Immature natural killer cell (primary cell): ENCODE measurements at places on chromosomes 7 and 10.

GRCh38 chr10:64586934-64587503 is 1065.8 kb downstream of the REEP3 start:
- H3K4me3 ChIP-seq, result no peak overlapping the region
- H3K27ac ChIP-seq, result no peak overlapping the region
- DNase-seq, result no peak
- H3K27me3 ChIP-seq, result no peaks in the 10 kb centered on the region
- no peaks in the 10 kb centered on the region for H3K4me1 ChIP-seq
- no peaks in the 10 kb centered on the region for H3K36me3 ChIP-seq

- no peak overlapping the region for H3K4me3 ChIP-seq
- H3K27me3 ChIP-seq, result no peaks in the 10 kb centered on the region
- no peak for DNase-seq
- no peaks in the 10 kb centered on the region for H3K4me1 ChIP-seq
- H3K27ac ChIP-seq, result no peak overlapping the region
- H3K36me3 ChIP-seq, result peaks cover 22% of the 10 kb centered on the region
Observed at GRCh38 chr10:23114228-23114850, 19.0 kb downstream of the MSRB2 start.

GRCh38 chr7:23679898-23680413 is at the start of gene FAM221A:
TSS of gene FAM221A (plus strand) at chr7:23680199. CDS start at chr7:23680219, 20 bp downstream.
- H3K4me3 ChIP-seq, result peak within 1 kb of the TSS; percentile 90
- peaks cover 13% of the 10 kb centered on the region for H3K4me1 ChIP-seq
- H3K27ac ChIP-seq, result peak within 1 kb of the TSS; percentile 35
- no peaks in the 10 kb centered on the region for H3K36me3 ChIP-seq

GRCh38 chr10:113681533-113682470 is 2.1 kb downstream of the CASP7 start:
- no peak for DNase-seq
- peaks cover 68% of the 10 kb centered on the region for H3K4me1 ChIP-seq
- H3K36me3 ChIP-seq, result peaks cover 5% of the 10 kb centered on the region
- peak overlapping the region; percentile 88 for H3K27ac ChIP-seq
- H3K27me3 ChIP-seq, result peaks cover 7% of the 10 kb centered on the region

DNA sequence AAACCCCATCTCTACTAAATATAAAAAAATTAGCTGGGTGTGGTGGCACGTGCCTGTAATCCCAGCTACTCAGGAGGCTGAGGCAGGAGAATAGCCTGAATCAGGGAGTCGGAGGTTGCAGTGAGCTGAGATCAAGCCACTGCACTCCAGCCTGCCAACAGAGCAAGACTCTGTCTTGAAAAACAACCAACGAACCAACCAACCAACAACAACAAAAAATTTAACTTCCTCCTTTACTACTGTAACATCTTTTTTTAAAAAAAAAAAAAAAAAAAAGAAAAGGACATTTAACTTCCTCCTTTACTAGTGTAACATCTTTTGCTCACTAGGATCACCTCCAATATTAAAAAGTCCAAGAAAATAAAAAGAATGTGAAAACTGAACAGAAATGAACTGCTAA is 92.3 kb upstream of the TMEM168 start:
- H3K4me1 ChIP-seq, result peaks cover 7% of the 10 kb centered on the region
- no peak overlapping the region for H3K27ac ChIP-seq
- H3K4me3 ChIP-seq, result no peak overlapping the region
- peaks cover 21% of the 10 kb centered on the region for H3K36me3 ChIP-seq
- no peaks in the 10 kb centered on the region for H3K27me3 ChIP-seq

- DNase-seq, result peak; percentile 46
- H3K4me3 ChIP-seq, result no peak overlapping the region
- H3K4me1 ChIP-seq, result peaks cover 9% of the 10 kb centered on the region
- no peaks in the 10 kb centered on the region for H3K27me3 ChIP-seq
- H3K36me3 ChIP-seq, result no peaks in the 10 kb centered on the region
Observed at GRCh38 chr7:23277359-23277989, 21.7 kb upstream of the MALSU1 start.

- H3K4me3 ChIP-seq, result no peak overlapping the region
- H3K27ac ChIP-seq, result no peak overlapping the region
- peaks cover 2% of the 10 kb centered on the region for H3K27me3 ChIP-seq
- no peaks in the 10 kb centered on the region for H3K4me1 ChIP-seq
- no peaks in the 10 kb centered on the region for H3K36me3 ChIP-seq
Observed at GRCh38 chr7:91103363-91103762, 160.9 kb upstream of the FZD1 start.

- peaks cover 4% of the 10 kb centered on the region for H3K36me3 ChIP-seq
- H3K4me3 ChIP-seq, result no peak overlapping the region
- H3K4me1 ChIP-seq, result no peaks in the 10 kb centered on the region
- H3K27ac ChIP-seq, result no peak overlapping the region
- H3K27me3 ChIP-seq, result peaks cover 7% of the 10 kb centered on the region
Observed at GRCh38 chr7:144853542-144853941, 17.7 kb upstream of the TPK1 start.

DNA sequence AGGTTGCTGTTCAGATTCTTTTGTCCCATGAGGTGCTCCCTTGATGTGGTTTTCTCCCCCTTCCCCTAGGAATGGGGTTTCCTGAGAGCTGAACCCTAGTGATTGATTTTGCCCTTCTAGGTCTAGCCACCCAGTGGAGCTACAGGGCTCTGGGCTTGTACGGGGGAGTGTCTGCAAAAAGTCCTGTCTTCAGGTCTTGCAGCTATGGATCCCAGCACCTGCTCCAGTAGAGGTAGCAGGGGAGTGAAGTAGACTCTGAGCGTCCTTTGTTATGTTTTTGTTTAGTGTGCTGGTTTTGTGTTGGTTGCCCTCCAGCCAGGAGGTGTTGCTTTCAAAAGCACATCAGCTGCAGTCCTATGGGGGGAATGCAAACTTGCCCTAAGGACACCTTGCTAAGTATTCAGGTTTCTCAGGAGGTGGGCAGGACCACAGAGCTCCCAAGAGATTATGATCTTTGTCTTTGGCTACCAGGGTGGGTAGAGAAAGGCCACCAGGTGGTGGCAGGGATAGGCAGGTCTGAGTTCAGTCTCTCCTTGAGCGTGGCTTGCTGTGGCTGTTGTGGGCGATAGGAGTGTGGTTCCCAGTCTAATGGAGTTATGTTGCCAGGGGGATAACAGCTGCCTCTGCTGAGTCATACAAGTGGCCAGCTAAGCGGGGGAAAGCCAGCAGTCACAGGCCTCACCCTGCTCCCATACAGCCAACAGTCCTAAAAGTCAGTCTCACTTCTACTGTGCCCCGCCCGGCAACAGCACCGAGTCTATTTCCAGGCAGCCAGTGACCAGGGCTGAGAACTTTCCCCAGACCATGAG is 92.4 kb upstream of the JCAD start:
- H3K27me3 ChIP-seq, result peaks cover 21% of the 10 kb centered on the region
- no peak overlapping the region for H3K27ac ChIP-seq
- H3K4me1 ChIP-seq, result no peaks in the 10 kb centered on the region
- no peaks in the 10 kb centered on the region for H3K36me3 ChIP-seq
- DNase-seq, result no peak

GRCh38 chr7:106767498-106768323 is 97.4 kb upstream of the PIK3CG start:
- DNase-seq, result peak; percentile 23
- peak overlapping the region; percentile 84 for H3K27ac ChIP-seq
- H3K27me3 ChIP-seq, result peaks cover 2% of the 10 kb centered on the region
- H3K4me3 ChIP-seq, result peak overlapping the region; percentile 75
- no peaks in the 10 kb centered on the region for H3K36me3 ChIP-seq

DNA sequence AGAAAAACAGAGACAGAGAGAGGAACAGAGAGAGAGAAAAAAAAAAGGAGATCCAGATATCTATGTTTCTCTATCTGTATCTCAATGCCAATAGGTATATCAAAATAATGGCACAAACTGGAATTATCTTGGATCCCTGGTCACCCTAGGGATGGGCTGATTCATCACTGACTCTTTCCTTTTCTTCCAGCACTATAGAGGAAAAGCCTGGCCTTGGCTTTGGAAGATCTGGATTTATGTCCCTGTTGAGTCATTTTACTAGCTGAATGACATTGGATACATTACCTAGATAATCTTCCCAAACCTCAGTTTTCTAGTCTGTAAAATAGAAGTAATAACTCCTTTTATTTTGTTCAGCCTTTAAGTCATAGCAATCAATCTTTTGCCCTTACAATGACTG is 152.8 kb upstream of the GDF10 start:
- no peaks in the 10 kb centered on the region for H3K4me1 ChIP-seq
- H3K27me3 ChIP-seq, result peaks cover 1% of the 10 kb centered on the region
- DNase-seq, result no peak
- no peak overlapping the region for H3K27ac ChIP-seq
- no peaks in the 10 kb centered on the region for H3K36me3 ChIP-seq

DNA sequence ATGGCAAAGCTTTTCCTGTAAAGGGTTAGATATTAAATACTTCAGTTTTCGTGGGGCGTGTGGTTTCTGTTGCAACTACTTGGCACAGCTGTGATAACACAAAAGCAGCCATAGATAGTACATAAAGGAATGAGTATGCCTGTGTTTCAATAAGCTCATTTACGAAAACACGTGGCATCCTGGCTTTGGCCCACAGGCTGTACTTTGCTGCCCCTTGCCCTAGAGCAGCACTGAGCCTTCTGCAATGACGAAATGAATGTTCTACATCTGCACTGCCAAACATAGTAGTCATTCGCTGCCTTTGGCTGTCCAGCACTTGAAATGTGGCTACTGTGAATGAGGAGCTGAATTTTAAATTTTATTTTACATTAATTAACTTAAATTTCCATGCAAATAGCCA is 376.2 kb upstream of the TPK1 start:
- no peak for DNase-seq
- H3K27ac ChIP-seq, result no peak overlapping the region
- H3K27me3 ChIP-seq, result no peaks in the 10 kb centered on the region
- H3K36me3 ChIP-seq, result peaks cover 4% of the 10 kb centered on the region
- H3K4me3 ChIP-seq, result no peak overlapping the region
- no peaks in the 10 kb centered on the region for H3K4me1 ChIP-seq

DNA sequence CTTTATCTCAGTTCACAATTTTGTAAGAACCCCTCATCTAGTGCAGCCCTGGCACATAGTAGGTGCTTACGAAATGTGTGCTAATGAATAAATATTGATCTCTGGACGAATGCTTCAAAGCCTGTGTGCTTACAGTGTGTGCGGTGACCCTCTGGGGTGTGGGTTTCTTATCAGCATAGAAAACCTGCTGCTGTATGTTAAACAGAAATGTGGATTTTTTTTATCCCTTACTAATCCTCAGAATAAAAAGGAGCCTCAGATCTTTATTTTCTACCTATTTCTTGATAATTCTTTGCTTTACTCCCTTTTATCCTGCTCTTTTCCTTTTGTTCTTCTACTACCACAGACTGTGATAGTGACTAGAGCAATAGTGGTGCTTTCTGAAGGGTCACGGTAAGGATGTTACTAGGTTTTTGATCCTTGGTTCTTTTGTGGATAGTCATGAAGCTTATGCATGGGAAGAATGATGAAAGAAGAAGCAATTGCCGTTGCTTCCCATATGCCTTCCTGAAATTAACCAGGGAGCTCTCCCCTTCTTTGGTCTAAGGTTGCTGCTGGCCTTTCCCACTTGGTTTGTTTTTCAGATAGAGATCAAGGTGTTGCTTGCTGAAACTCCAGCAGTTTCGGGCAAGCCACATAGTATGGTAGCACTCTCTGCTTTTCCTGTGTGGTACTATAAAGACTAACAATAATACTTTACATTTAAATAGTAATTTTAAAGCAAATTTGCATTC is 44.7 kb downstream of the SPAG6 start:
- no peaks in the 10 kb centered on the region for H3K4me1 ChIP-seq
- peaks cover 9% of the 10 kb centered on the region for H3K27me3 ChIP-seq
- H3K4me3 ChIP-seq, result no peak overlapping the region

DNA sequence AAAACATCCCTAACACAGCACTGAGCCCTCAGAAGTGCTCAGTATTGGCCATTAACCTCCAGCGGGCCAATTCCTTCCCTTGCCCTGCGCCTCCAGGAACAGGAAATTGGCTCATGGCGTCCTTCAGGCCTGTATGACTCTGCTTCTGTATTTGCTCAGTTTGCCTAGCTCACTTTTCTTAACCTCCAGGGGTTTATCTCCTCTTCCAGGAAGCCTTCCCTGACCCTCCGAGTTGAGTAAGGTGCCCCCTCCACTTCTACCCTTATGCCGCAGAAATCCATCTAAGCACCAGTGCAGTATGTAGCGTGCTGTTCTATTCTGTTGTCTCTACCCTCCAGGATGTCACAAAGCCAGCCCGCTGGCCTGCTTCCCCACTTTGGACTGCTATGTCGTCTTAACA is 1.1 kb upstream of the SFXN4 start:
- H3K4me1 ChIP-seq, result peaks cover 23% of the 10 kb centered on the region
- peaks cover 9% of the 10 kb centered on the region for H3K36me3 ChIP-seq
- H3K27me3 ChIP-seq, result peaks cover 2% of the 10 kb centered on the region
- peak overlapping the region; percentile 90 for H3K27ac ChIP-seq
- no peak for DNase-seq
- H3K4me3 ChIP-seq, result peak overlapping the region; percentile 92

- DNase-seq, result no peak
- peaks cover 6% of the 10 kb centered on the region for H3K4me1 ChIP-seq
- H3K27me3 ChIP-seq, result peaks cover 3% of the 10 kb centered on the region
Observed at GRCh38 chr10:70551466-70551865, 51.1 kb downstream of the PRF1 start.

- H3K4me3 ChIP-seq, result no peak overlapping the region
- H3K27me3 ChIP-seq, result peaks cover 1% of the 10 kb centered on the region
- no peak overlapping the region for H3K27ac ChIP-seq
- DNase-seq, result no peak
Observed at GRCh38 chr7:152699079-152699478, 23.1 kb upstream of the XRCC2 start.

- no peak overlapping the region for H3K4me3 ChIP-seq
- no peak for DNase-seq
- no peaks in the 10 kb centered on the region for H3K36me3 ChIP-seq
- no peaks in the 10 kb centered on the region for H3K4me1 ChIP-seq
Observed at GRCh38 chr10:97813311-97813710, 36.3 kb upstream of the GOLGA7B start.

DNA sequence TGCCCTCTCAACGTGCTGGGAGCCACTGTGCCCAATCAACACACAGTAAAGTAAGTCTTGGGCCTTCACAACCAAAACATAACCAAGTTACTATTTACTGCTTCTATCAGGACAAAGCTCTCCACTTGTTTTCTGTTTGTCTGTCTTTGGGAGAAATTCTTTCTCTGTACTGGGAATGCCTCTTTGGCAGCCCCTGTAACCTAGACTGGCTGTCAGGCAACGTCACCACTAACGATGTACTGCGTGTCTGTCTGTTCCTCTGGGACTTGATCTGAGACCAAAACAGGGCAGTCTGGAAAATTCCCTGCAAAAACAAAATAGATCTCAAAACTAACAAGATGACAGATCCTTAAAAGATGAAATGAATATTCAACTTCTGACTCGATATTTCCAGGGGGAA is 113.0 kb downstream of the SMURF1 start:
- H3K4me1 ChIP-seq, result no peaks in the 10 kb centered on the region
- H3K27ac ChIP-seq, result peak overlapping the region; percentile 4
- peaks cover 9% of the 10 kb centered on the region for H3K36me3 ChIP-seq
- DNase-seq, result no peak

- H3K36me3 ChIP-seq, result no peaks in the 10 kb centered on the region
- peaks cover 7% of the 10 kb centered on the region for H3K27me3 ChIP-seq
Observed at GRCh38 chr10:61845196-61845949, 56.1 kb upstream of the ARID5B start.
